ENCODE measurements at places on chromosomes 3 and 15.

- no peak overlapping the region for H3K4me3 ChIP-seq
- no peak overlapping the region for H3K27ac ChIP-seq
- DNase-seq, result no peak
- no peaks in the 10 kb centered on the region for H3K4me1 ChIP-seq
These were observed 136.9 kb upstream of the SLC2A2 start for GRCh38 chr3:171163101-171164066.

DNA sequence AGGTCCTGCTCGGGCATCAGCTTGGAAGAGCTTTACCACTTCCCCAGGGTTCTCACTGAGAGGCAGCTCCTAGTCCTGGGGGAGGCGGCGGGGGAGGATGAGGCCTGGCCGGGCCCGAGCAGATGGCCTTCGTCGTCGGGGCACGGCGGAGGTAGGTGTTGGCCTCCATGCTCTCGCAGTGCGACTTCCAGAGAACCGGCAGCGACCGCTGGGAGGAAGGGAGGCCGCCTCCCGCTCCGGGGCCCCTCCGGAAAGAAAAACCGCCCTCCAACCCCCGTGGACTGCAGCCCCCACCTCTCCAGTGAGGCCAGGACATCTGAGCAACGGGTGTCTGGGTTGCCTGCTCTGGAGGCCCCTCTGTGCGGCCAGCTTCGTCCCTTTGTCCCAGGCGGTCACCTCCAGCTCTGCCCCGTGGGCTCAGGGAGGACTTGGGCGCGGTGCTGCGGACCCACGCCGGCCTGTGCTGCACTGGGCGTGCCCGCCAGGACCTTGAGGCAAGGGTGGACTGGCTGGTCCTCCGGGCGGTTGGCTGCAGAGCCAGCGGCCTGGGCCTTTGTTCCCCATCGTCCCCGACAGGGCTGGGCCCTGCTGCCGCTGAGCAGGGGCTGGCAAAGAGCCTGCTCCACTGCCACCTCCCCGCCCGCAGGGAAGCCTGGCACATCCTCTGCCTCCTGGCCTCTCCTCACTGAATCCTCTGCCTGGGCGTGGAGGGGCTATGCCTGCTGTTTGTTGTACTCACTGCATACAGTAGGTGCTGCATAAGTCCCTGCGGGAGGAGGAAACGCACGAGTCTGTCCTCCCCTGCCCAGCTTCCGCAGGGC lies 13.6 kb upstream of the GP9 start:
- peaks cover 6% of the 10 kb centered on the region for H3K27me3 ChIP-seq
- no peak overlapping the region for H3K27ac ChIP-seq
- H3K4me1 ChIP-seq, result peaks cover 21% of the 10 kb centered on the region
- H3K36me3 ChIP-seq, result no peaks in the 10 kb centered on the region

GRCh38 chr3:43998370-43998835 lies 243.3 kb upstream of the TOPAZ1 start:
- H3K27me3 ChIP-seq, result peaks cover 93% of the 10 kb centered on the region
- no peaks in the 10 kb centered on the region for H3K36me3 ChIP-seq
- H3K4me1 ChIP-seq, result peaks cover 52% of the 10 kb centered on the region
- DNase-seq, result peak; percentile 45

GRCh38 chr3:141610939-141611338 lies 124.1 kb downstream of the RASA2 start:
- no peak overlapping the region for H3K4me3 ChIP-seq
- H3K27ac ChIP-seq, result no peak overlapping the region
- H3K36me3 ChIP-seq, result peaks cover 58% of the 10 kb centered on the region

- H3K4me3 ChIP-seq, result no peak overlapping the region
- H3K4me1 ChIP-seq, result peaks cover 13% of the 10 kb centered on the region
- no peak overlapping the region for H3K27ac ChIP-seq
- no peak for DNase-seq
These were observed 225.8 kb upstream of the UMPS start for GRCh38 chr3:124504332-124505059.

- peaks cover 25% of the 10 kb centered on the region for H3K4me1 ChIP-seq
- no peaks in the 10 kb centered on the region for H3K27me3 ChIP-seq
- H3K4me3 ChIP-seq, result no peak overlapping the region
- DNase-seq, result no peak
These were observed 326.4 kb upstream of the WNT5A start for GRCh38 chr3:55813268-55814097.

Data from lower lobe of right lung (tissue), 2 donors.